Right lobe of liver (tissue), 6 donors: ENCODE measurements at places on chromosomes 5 and 9.

GRCh38 chr5:111735583-111736270, 21.3 kb downstream of the NREP start:
- no peak for DNase-seq

- DNase-seq, result no peak
Measured at GRCh38 chr5:52725065-52725746, 62.5 kb upstream of the ITGA1 start.

DNA sequence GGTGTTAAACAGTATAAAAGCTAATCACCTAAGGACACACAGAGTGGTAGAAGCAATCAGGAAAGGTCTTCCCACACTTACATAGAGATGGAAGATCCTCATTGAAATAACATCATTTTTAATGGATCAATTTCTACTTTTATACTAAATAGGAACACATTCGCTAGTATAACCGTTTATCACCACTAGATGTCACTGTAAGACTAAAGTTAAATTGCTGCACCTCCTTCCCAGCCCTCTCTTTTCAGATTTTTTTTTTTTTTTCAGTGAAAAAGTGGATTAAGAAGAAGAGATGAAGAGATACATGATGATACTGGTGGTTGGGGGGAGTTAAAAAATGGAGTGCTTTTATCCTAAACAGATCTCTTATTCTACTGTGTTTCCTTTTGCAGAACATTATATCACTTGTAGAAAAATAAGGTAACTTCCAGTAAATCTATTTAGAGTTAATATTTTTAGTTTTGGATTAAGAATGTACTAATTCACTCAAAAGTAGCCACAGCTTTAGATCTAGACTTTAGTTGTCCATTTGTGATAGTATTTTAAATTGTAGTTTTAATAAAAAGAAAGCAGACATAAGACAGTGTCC, 116.9 kb upstream of the ARRDC3 start:
- DNase-seq, result no peak

DNA sequence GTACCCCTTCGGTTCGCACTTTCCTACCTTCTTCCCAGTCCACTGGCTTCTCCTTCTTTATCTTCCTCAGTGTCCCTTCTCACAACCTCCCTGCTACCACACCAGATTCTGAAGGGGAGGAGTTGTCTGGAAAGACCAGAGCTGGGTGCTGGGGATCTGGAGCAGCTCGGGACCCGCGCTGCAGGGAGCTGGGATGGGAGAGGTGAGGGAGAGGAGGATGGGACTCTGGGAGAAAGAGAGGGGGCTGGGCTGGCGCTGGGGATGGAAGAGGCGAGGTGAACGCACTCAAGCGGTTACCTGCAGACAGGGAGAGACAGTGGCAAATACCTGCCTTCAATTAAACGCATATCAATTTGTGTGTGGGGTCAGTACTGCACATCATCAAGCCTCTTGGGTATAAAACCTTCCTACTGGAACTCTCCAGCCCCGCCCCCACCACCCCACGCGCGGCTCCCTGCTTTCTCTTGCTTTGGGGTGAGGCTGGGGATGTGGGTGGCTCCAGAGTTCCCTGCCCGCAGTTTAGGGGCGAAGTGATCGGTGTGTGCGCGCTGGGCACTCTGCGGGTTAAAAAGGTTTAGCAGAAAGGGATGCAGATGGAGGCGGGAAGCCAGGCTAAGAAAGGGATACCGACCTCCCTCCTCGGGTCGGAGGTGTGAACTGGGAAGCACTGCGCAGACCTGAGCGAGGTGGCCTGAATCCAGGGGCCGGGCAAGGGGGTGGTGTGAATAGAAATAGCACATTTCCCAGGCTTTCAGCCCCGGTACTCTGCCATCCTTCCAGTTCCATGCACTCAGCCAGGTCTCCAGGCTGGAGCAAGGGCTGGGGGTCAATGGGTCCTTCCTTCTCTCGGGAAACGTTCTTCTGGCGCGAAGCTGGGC, 977 bp upstream of the PAM start:
- DNase-seq, result peak; percentile 20

- no peak for DNase-seq
Measured at GRCh38 chr9:69809304-69809863, 11.2 kb upstream of the CFAP95 start.

- DNase-seq, result no peak
Measured at GRCh38 chr9:123485216-123485615, 129.2 kb downstream of the CRB2 start.

DNA sequence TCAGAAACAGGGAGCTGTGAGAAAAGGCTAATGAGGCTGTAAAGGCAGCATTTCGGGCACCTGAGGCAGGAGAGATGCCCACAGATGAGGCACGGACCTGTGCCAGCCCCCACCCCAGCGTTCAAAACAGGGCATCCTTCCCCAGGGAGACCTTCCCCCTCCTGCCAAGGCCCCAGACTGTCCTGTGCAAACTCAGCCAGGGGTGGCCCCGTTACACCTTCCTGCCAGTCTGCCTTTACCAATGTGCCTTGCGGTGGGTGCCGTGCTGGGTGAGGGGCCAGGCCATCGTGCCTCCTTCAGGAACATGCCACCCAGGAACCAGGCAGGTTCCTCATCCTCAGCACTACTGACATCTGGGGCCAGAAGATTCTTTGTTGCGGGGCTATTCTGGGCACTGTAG, 53.9 kb downstream of the AK8 start:
- DNase-seq, result no peak

DNA sequence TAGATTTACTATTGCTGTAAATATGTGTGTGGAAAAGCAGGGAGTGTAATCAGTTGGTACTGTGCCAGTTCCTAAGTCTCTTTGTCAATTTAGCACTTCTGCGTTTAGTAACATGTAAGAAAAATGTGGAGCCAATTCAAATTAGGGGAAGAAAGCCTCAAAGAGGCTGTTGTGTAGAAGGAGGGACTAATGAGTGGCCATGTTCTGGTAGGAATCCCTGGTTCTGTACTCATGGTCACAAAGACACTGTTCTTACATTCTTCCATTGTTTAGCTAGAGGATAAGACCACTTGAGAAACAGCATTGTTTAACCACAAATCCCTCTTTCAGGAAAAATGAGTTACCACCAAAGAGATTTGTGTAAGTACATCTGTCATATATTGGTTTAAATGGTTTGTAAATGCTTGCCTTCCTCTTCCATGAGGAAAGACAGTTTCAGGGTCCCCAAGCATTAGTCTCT, 14.9 kb downstream of the ARHGEF28 start:
- DNase-seq, result no peak

- DNase-seq, result no peak
Measured at GRCh38 chr9:125844611-125845010, 97.4 kb downstream of the PBX3 start.

- DNase-seq, result no peak
Measured at GRCh38 chr9:137054932-137055384, 1.1 kb upstream of the ENTPD2 start.

GRCh38 chr5:135996611-135997010, 32.2 kb upstream of the TGFBI start:
- DNase-seq, result no peak

- no peak for DNase-seq
Measured at GRCh38 chr5:109961751-109962150, 272.0 kb downstream of the MAN2A1 start.

DNA sequence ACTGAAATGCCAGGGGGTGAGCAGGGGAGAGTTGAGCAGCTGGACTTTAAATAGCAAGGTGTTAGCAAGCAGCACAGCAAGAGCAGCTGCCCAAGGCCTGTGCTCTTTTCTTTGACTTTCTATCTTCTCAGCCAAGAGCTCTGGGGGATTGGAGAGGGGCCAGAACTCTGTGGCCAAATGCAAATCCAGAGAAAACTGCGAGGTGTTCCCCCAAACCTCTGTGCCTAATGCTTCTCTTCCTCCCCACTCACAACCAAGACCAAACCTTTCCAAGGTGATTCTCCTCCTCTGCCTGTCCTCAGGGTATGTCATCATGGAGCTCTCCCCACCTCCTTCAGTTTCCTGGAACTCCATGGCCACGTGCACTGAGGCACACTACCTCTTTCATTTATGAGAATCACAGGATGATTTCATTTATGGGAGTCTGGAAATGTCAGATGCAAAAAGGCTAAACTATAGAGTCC, 118.7 kb upstream of the WWC1 start:
- DNase-seq, result no peak

DNA sequence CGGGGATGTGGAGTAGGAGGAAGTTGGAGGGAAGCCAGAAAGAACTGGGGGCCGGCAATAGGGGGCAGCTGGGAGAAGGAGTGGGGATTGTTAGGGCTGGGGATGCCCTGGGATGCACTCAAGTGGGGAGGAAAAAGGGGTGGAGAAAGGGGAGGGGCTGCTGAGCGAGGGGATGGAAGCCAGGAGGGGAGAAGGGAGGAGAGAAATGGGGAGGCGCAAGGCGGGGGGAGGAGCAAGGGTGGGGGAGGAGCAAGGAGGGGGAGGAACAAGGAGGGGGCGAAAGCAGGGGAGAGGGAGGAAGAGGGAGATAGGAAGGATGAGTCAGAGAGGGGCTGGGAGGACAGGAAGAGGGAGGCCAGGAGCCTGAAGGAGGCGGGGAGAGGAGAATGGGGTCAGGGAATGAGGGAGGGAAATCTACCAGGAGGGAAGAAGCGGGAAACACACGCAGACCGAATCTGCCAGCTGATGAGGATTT, 1.6 kb downstream of the IRX4 start:
- DNase-seq, result no peak

DNA sequence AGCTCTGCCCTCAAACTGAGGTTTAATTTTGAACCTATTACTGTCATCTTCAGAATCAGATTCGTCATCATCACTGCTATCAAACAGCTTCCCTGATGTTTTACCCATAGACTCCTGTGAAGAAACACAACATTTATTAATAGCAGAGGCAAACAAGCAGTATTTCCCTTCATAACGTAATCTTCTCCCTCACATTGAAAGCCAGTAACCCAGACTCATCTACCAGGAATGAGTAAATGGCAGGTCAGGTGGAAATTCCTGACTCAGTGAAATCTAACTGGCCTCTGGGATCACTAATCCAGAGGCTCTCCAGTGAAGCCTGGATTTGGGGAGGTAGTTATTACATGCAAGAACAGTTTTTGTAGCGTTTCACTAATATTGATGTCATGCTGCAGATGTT, 14.6 kb downstream of the NOL8 start:
- DNase-seq, result no peak

GRCh38 chr9:17928228-17928627, 349.4 kb downstream of the SH3GL2 start:
- DNase-seq, result no peak

DNA sequence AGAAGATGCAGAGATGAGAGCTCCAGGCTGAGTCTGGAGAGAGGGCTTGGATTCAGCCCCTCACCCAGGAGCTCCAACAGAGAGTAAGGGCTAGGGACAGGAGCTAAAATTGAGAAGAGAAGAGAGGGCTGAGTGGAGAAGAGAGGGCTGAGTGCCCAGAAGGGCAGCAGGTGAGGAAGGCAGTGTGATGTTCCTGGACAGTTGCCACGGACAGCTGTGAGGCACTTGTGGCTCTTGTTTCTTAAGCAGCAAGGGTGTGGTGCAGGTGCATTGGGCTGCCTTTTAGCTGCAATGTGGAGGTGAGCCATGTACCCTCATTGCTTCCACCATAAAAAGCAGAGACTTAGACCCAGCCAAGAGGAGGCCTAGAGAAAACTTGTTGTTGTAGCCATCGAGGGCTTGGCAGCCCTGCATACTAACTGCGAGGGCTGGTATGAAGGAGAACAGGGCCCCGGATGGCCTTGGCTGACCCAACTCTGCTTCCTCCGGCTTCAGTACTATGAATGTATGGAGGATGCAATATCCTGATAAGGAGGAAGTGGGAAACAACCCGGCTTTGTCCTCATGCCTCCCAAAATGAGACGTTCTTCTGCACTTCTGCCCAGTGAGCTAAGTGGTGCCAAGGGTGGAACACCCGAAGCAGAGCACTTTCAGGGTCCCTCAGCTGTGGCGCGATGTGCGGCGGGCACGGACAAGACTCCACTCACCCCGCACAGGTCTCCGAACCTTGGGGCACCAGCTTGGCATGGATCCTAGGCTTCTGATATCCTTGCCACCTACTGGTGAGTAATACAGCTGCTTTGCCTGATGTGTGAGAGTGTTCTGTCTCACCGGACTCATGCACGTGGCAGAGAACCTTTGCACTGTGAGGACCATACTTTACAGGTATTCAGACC, 65.2 kb downstream of the LRRC70 start:
- no peak for DNase-seq

DNA sequence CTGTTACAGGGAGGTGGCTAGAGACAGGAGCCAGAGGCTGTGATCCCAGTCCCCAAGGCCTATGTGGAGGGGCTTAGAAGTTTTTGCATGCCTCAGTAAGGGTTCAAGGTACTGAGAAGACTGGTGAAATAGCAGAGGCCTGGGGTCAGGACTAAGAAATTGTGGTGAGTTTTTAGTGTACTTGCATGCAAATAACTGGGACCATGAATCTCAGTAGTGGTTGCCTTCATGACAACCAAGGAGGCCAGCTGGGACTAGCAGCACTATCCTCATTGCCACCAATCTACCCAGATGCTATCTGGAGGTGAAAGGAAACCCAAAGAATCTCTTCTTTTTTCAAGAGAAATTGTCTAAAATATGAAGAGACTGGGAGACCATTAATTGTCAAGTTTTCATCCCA, 395.1 kb downstream of the CETN3 start:
- no peak for DNase-seq

DNA sequence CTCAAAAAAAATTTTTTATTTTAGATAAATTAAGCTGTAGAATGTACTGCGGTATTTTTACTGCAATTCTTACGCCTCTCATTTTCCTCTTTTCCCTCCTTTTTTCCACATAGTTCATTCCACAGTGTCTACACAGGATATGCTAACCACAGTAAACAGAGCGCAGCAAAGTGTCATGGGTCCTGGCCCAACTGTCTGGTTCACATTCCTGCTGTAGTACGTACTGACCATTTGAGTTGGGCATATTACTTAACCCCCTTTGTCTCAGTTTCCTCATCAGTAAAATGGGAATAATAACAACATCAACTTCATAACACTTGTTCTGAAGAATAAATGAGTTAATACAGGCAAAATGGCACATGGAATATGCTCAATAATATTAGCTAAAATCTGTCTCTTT, 41.6 kb downstream of the SLC44A1 start:
- no peak for DNase-seq

GRCh38 chr5:79853028-79853427, 138.0 kb downstream of the MTX3 start:
- no peak for DNase-seq

GRCh38 chr9:131276094-131276888, at the start of gene FAM78A:
TSS of gene FAM78A (minus strand) at chr9:131276510. CDS start at chr9:131276179, 331 bp downstream.
- DNase-seq, result peak; percentile 82

DNA sequence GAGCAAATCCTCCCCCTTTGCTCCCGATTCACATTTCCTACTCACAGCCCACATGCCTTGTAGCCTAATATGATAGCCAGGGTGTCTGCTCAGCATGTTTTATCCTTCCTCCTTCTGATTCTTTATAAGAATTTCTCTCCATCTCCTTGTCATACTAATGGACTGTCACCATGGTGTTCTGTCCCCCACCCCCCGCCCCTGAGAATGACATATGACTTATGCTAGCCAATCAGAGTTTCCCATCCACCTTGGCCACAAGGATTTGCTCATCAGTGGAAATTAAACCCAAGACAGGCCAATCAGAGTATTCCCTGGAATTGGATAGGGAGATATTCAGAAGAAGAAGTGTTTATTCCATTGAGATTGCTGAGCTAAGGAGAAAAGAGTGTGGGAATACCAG, 16.0 kb downstream of the ABLIM3 start:
- DNase-seq, result no peak

GRCh38 chr9:72292874-72293607, 72.0 kb downstream of the ZFAND5 start:
- DNase-seq, result no peak

- DNase-seq, result no peak
Measured at GRCh38 chr9:94173632-94174031, 85.5 kb upstream of the ZNF169 start.

GRCh38 chr9:95477441-95477840, 39.3 kb downstream of the PTCH1 start:
- no peak for DNase-seq
